ENCODE measurements at places on chromosomes 5 and 9. TPM values are rescaled to one million over a fixed set of nuclear protein-coding genes. Genes with fewer than 3 reads are reported as not detected.

Gene BRINP1
- total RNA-seq, result 0.52 TPM

Gene LVRN
- 0.94 TPM for total RNA-seq

Gene NSMF
- 13.8 TPM for total RNA-seq

Gene NUTM2G
- not detected for total RNA-seq

DNA sequence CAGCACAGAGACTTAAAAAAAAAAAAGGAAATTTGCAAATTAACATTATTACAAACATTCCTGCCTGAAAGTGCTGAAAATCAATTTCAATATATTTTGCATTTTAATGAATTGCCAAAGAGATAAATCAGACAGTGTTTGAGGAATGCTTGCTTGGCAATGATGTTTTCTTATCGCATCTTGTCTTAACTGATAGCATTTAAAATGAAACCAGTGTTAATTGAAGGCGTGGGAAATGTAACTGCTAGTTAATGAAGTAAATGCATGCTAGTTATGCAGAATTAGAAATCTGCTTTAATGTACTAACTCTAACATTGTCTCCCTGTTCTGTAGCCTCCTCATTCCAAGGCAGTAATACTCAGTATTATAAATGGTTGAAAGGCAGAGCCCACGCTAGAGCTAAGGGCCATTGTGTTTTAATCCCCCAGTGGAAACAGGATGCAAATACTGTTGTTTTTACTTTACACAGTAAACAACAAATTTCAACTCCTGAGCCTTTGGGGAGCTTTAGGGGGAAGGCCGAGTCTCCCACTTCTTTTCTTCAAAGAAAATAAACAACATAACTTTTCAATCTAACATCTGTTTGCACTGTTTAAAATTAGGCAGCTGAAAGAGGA lies 586.9 kb downstream of the TLE4 start:
- DNase-seq, result no peak

DNA sequence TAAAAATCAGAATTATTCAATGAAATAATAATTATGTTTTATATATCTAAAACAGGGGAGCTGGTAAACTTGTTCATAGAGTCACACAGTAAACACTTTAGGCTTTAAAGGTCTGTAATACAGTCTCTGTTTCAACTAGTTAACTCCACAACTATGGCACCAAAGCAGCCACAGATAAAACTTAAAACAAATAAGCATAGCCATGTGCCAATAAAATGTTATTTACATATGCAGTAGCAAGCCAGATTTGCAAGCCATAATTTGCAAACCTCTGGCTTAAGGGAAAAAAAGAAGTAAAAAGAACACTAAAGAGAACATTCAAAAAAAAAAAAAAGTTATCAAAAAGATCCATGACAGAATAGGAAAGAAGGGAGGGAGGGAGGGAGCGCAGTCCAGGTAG lies 24.9 kb downstream of the RICTOR start:
- no peak for DNase-seq

DNA sequence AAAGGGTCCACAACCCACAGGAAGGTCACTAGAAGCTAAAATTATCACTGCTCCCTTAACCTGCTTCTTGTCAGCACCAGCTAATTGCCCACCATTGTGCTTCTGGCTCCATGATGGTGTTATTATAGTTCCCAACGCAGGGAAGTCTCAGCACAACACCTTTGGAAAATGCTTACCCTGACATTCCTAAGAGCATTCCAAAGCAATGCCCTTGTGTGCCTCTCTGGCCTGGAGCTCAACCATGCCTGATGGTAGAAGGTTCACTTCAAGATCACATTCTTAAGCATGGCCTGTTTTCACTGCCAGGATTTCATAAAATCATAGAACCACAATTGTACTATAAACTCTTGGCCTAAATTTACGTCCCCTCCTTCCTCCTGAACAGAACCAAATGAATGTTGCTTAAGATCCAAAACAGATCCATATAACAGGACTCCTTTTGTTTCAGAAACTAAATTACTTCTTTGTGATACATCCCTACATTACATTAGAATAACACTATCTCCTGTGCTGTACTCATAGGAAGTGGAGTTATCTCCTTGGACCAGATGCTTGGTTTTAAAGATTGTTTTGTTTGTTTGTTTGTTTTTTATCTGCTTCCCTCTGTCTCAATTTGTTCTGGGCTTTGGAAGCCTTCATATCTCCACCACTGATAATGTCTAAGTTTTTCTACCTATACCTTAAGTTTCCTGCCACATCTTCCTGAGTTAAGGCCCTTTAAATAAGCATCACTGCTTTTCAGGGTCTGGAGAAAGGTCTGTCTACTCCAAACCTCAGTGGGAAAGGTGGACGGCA lies 32.1 kb downstream of the ARL15 start:
- DNase-seq, result no peak

DNA sequence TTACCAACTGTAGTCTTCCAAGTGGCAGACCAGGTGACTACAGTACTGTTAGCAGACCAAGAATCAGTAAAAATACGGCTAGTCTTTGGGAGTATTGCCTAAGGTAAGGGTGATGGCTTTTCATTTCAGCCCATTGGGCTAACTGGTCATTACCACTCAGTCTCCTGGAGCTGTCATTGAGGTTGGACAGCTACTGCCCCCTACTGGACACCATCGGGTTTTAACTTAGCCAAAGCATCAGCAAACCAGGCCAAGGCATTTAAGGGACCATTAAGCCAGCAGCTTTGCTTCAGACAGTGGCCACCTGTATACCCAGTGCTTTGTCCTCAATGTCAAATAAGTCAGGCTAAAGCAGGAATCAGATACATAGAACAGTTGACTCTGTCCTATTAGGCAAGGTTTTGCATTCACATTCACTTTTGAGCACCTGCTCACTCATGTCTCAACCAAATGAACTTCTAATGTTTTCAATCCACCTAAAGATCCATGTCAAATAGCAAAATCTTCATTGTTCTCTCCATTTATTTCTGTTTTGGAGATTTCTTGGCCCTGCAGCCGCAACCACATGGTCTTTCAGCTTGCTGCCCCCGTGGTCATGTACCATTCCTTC lies 117.2 kb downstream of the INVS start:
- peak; percentile 28 for DNase-seq

- DNase-seq, result no peak
Observed at GRCh38 chr5:108726446-108727235, 21.1 kb upstream of the FER start.

DNA sequence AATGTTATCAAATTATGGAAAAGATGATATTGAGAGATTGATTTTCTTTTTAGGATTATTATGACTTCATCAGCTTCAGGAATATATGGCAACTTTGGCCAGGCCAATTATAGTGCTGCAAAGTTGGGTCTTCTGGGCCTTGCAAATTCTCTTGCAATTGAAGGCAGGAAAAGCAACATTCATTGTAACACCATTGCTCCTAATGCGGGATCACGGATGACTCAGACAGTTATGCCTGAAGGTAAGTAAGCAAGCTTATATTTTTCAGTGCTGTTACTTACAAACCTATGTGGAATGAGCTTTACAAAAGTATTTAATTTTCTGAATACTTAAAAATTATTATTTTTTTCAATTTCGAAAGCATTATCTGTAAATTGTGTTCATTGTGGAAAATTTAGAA lies 26.5 kb downstream of the HSD17B4 start:
- no peak for DNase-seq

DNA sequence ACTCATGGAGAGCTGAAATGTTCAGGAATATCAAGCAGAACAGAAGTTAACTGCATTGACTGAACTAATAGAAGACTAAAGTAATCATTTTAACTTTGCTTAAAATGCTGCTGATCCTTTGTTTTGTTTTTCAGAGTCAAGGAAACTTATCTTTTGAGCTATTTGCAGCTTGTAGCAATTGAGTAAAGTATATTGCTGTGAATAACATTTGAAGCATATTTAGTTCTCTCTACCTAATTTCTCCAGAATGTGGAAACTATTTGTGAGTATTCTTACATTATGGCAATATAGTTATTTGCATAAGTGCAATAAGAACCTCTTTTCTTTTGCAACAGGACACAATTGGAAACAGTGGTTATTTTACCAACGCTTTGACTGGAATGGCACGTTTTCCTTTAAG lies 5.3 kb upstream of the SOX30 start:
- no peak for DNase-seq

DNA sequence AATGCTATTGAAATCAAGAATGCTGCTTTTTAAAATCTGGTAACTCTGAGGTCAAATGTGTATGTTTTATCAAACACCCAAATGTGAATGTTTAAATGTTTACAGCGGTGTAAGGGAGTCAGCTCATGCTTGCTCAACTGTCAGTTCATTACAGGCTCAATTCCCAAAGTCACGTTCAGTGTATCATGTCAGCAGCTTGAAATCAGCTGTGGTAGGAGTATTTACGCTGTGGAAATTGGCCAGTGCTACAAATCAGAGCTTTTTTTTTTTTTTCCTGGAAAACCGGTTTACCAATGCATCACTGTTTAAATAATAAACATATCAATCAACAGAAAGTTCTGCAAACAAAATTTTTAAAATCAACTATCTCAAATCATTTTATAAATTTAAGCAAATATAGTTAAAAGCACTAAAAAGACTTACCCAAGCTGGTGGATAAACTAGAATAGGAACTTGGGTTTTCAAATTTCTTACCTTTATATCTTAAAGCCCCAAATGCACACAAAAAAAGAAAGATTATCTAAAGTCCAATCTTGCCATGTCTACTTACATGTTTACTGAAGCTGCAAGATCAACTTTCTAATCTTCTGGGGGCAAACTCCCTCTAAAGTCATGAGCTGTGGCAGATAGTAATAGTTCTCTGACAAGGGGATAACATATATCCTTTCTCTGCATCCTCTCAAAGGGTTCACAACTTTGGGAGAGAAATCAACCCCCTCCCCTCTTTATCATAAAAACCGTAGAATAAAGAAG lies 57.6 kb upstream of the GRAMD2B start:
- peak; percentile 92 for DNase-seq

DNA sequence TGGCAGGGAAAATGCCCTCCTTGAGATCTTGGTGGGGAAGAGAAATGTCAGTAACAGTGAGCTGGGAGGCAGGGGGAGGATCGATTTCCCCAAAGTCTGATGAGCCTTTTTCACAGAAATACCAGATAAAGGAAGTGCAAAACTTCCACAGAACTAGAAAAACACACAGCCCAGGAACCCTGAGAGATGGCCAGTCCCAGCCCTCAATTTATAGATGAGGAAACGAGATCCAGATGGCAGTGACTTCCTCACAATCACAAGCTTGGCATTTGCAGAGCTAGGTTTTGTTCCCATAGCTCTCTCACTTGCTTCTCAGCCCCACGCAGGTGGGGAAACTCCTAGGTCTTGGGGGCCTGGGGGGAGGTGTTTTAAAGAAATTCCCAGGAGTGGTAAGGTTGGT lies 3.8 kb upstream of the GGTA1 start:
- DNase-seq, result no peak

DNA sequence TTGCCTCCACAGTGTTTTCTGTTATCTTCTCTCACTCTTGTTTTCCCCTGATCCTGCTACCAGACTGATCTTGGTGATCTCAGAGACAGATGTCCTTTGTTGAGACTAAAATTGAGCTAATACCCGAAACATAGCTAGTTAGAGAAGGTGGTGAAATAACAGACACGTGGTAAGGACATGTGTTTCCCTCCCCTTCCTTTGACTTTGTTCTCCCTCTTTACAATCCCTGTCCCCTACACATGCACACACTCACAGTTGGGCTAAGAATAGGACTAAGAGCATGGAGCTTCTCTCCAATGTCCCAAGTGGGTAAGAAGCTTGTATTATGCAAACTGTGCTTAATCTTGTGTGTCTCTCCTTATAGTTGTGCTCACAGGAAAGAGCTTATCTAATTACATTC lies 1603.0 kb upstream of the C9orf72 start:
- no peak for DNase-seq

- no peak for DNase-seq
Observed at GRCh38 chr5:15611008-15611407, 111.0 kb downstream of the FBXL7 start.

DNA sequence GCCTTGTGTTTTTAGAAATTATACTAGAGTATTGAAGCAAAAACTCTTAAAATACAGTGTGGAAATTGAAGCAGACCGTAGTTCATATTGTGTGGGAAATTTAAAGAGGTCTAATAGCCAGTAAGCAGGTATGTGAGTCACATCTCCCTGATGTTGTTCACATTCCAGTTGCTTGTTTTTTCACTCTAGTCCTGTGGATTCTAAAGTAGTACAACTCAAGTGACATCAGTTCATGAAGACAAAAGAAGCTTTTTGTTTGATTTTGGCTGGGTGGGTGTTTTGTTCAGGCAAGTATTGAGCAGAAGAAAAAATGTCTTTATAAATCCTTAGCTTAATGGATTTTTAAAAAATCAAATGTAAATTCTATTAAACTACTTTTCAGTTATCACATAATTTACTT lies 216.2 kb downstream of the MAN2A1 start:
- no peak for DNase-seq
